Suppressor macrophage treated with lipopolysaccharide for 1 hour (primary cell): ENCODE measurements at places on chromosomes 6 and 20.

- DNase-seq = no peak
These were observed 32.0 kb upstream of the POU5F1 start for GRCh38 chr6:31202259-31203166.

DNA sequence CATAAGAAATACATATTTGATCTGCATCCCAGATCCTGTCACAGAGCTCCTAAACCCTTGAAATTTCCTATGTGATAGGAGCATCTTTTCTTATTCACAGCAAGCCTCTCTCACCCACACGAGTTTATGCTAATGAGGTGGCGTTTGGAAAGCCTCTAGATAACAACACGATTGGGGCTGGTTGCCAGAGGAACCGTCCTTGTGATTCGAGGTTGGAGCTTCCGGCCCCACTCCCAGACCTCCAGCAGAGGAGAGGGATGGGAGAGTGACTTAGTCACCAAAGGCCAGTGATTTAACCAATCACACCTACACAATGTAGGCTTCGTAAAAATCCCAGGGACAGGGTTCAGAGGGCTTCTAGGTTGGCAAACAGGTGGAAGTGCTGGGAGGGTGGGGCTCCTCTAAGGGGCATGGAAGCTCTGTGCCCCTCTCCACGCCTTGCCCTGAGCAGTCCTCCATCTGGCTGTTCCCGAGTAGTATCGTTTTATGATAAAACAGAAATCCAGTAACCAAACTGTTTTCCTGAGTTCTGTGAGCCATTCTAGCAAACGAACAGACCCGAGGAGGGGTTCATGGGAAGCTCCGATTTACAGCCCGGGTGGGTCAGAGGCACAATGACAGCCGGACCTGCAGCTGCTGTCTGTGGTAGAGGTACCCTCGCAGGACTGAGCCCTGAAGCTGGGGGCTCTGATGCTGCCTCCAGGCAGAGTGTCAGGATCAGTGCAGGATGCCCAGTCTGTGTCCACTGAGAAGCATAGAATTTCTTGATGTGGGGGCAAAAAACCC is 238.1 kb upstream of the ARID1B start:
- DNase-seq = no peak

DNA sequence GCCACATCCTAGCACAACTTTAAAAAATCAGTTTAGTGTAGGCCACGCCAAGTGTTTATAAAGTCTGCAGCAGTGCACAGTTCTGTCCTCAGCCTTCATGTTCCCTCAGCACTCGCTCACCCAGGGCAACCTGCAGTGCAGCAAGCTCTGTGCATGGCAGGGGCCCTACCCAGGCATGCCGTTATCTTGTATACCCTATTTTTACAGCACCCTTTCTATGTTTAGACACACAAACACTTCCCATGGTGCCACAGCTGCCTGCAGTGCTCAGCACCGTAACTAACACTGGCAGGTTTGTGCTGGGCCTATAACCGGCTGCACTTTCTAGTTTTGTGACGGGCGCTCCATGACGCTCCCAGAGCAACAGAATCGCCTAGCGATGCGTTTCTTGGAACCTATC is 43.8 kb downstream of the ZBTB46 start:
- DNase-seq = no peak

- no peak for DNase-seq
These were observed 4.6 kb upstream of the CPXM1 start for GRCh38 chr20:2804852-2805688.

- no peak for DNase-seq
These were observed 78.3 kb downstream of the ISM1 start for GRCh38 chr20:13299401-13299800.

GRCh38 chr6:111718990-111719389 is 113.3 kb upstream of the TRAF3IP2 start:
- DNase-seq = no peak

DNA sequence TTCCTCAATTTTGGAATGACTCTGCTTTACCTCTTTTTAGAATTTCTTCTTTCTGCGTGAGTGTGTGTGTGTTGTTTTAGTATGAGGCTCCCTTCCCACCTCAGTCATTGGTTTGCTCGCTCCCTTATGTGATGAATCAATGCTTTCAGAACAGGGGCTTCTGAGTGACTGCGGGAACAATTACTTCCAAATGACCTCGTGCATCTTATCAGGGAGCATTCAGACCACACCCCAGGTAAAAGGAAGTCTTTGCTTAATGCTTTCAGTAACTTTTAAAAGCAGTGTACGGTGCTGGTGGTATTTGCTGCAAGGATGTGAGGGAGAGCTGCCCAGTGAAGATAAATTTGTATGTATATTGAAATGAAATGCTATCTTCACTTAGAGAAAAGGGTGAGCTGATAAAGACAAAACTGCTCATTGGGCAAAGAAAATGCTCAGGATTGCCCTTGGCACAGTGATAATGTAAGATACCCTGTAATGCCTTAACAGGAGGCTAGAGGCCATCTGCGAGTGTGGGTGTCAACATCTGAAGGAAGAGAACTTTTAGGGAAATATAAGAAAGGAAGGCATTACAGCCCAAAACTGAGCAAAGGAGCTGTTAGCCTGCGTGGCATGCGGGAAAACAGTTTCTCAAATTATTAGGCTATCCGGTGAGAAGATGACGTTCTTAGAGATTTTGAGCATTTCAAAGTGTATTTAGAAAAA is at the start of gene MLIP:
Gene MLIP, plus strand, starts transcription at position 103 of the 705 bp plus-strand sequence. Its CDS starts 37 bp downstream, at position 140.
- no peak for DNase-seq

GRCh38 chr6:76706631-76707030 is 634.2 kb upstream of the IMPG1 start:
- no peak for DNase-seq

GRCh38 chr6:114747995-114748625 is 405.3 kb upstream of the HS3ST5 start:
- peak; percentile 51 for DNase-seq

- DNase-seq = no peak
These were observed 28.3 kb downstream of the FYN start for GRCh38 chr6:111844921-111845320.

DNA sequence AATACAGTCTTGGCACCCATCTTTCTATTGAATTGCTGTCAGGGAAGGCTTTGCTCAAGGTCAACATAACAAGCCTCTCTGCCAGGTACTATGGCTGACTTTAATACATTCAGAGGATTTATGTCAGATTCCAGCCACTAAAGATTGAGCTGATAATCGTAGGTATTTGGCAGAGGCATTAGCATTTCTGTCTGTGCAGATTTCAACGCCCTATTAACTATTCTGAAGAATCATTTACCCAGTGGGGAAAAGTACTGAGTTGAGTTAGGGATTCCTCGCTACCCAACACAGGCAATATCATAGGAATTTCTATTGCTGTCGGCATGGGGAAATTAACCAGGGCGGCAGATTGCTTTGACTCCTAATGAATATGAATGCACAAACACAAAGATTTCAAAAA is 233.7 kb upstream of the SPTLC3 start:
- no peak for DNase-seq

GRCh38 chr6:81864124-81864523 is 111.6 kb upstream of the TENT5A start:
- DNase-seq = no peak

DNA sequence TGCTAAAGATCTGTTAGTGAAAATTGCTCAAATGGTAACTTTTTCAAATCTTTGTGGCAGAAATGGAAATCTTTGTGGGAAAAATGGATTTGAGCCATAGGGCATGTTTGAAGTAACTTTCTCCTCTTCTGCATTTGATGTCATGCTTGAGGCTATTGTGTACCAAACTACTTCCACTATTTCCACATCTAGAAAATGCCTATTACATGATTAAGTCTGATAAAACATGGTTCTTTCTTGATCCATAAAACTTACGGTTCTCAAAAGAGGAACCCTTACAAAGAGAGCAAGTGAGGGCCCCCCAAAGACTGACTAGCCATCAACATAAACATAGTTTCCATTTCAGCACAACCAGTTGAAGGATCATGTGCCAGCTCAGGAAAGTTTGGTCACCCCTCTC is 150.6 kb downstream of the NFATC2 start:
- peak; percentile 39 for DNase-seq

GRCh38 chr20:8133310-8133768 is 1.3 kb downstream of the PLCB1 start:
- no peak for DNase-seq

- no peak for DNase-seq
These were observed 492.5 kb upstream of the FLRT3 start for GRCh38 chr20:14829906-14830305.
